ENCODE measurements at places on chromosomes 4 and X. TPM values are rescaled to one million over a fixed set of nuclear protein-coding genes. Genes with fewer than 3 reads are reported as not detected.

Gene XG
- total RNA-seq, result 1.5 TPM

Gene RAB40A
- 0.26 TPM for total RNA-seq

Gene SLC16A2
- 25.8 TPM for total RNA-seq

Gene TSPAN7
- total RNA-seq, result 38.9 TPM

Data from myocyte (in vitro differentiated cells).